ENCODE measurements at places on chromosomes 2 and 18.

DNA sequence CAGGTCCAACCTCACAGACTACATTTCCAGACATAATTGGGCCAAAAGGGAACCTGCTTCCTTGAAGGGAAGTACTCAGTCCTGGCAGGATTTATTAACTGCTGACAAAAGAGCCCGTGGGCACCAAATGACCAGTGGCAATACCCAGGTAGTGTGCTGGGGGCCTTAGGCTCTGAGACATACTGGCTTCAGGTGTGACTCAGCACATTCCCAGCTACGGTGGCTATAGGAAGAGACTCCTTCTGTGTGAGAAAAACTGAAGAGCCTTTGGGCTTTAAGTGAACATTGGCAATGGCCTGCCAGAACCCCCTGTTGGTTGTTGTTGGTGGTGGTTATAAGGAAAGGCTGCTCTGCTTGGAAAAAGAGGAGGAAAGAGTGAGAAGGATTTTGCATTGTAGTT lies 401.8 kb downstream of the KCNJ3 start:
- DNase-seq, result no peak

- no peak for DNase-seq
These were observed 13.6 kb downstream of the B3GNT2 start for GRCh38 chr2:62209427-62209991.

DNA sequence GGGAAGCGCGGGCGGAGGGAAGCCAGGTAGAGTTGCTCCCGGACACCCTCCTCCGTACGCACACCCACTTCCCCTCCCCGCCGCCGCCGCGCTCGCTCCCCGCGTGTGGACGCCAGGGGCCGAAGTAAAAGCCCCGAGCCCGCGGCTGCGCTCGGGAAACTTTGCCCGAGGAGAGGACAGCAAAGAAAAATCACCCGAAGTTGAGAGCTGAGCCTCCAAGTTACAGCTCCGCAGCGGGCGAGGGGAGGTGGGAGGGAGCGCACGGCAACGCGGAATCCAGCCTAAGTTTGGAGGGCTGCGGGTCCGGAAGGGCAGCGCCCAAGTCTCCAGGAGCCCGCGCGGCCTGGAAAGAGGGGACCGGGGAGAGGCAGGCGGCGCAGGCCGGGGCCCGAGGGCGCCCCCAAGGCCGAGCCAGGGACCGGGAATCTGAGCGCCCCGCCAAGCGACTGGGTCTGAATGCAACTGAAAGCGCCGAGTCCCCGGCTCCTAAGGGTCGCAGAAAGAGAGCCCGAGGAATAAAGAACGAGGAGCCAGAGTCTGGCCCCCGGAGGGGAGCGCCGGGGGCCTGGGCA lies 706 bp upstream of the BCL11A start:
- no peak for DNase-seq

GRCh38 chr2:95087379-95087778 lies 34.2 kb downstream of the MRPS5 start:
- no peak for DNase-seq

DNA sequence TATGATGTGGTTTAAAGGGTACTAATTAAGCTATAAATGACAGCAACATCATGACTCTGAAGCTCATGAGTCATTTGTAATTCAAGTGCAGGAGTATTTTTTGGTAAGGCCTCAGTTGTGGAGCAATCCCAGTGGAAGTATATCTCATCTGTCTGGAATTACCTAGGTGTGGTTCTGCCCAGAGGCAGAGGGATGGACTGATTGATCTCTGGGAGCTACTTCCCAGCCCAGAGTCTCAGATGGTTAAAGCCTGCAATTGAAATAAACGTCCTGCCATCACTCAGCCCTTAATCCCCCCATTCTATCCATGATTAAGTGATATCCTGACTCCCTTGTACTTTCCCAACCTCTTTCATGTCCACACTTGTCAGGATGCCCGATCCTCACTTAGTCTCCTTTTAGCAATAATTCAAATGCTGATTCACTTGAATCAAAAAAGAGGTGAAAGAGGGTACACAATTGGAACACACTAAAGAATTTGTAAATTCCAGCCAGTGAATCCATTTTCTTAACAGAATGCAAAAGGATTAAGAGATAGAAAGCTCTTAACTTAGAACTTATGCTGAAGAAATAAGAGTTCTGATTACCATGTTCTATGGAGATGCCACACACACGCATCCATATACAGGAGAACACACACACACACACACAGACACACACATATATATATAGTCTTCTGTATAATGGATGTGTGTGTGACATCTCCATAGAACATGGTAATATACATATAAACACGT lies 664.4 kb downstream of the NYAP2 start:
- no peak for DNase-seq

DNA sequence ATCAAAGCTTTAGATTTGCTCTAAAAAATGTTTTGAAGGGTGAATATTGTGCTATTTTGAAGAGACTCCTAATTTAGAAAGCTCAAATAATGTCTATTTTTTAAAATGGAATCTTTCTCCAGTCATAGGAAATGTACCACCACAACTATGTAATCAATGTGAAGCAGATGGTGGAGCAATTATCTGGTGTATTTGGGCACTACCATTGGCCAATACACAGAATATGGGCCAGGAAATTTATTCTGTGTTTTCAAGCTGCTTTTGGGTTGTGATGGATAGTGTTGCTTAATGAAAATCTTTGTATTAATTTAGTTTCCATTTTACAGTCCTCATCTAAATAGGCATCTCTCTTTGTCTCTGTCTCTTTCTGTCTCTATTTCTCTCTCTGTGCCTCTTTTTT lies 17.1 kb upstream of the VWC2L start:
- DNase-seq, result no peak

DNA sequence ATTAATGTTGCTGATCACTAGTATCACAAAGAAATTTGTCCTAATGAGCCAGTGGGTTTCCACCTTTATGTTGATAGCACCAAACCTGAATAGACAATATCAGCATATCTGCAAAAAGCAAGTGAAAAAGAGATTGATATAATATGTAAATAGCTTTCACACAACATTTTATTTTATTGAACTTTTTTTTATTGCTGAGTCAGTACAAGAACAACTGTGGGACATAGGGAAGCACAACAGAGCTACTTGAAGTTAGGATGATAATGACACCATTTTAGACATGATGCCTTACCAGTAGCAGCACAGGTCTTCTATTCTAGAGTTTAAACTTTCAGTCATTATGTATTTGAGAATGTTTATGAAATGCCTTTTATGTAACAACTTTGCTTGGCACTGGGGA lies 554.1 kb upstream of the SETBP1 start:
- no peak for DNase-seq

DNA sequence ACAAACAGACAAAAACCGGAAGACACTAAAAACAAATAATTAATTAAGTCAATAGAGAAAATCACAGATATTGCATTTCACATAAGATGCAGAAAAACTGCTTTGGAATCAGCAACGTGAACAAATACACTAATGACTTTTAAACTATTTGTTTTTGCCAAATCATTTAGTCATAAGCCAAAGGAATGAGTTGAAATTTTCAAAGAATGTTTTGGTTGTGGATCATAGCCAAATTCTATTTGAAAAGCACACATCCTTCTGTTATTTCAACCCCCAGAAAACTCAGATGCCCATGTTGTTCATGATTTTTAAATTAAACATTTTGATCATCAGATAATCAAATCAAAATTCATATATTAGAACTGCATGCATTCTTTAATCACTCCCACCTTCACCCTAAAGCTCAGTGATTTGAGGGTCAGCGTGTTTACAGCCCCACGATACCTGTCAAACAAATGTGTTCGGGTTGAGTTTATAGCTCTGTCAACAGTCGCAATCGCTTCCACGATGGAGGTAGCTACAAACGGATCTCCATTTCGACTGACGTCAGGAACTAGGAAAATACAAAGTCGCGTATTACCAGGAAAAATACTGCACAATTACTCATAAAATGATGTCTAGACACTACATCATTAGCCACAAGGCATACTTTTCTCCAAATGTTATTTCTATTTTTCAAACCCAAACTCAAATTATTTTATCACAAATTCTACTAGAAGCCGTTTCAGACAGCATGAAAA lies 90.2 kb downstream of the PXDN start:
- no peak for DNase-seq

GRCh38 chr2:168357797-168358472 lies 98.1 kb upstream of the CERS6 start:
- DNase-seq, result no peak

DNA sequence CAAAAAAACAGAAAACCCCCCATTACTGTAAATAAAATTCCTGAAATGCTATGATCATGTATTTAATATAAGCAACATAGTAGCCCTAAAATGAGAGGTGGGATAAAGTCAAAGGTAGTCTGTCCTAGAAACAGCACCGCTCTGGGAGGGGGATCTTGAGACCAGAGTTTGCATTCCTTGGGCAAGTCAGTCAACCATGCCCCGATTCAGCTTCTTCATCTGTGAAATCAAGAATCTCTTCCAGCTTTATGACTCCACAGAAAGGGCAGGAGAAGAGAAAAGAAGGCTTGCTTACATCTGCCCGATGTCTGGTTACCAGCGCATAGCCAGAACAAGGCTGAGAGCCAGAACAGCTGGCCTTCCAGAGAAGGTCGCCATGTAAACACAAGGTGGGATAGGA lies 2.1 kb upstream of the FBLN7 start:
- no peak for DNase-seq

GRCh38 chr2:39506215-39506614 lies 69.1 kb upstream of the MAP4K3 start:
- no peak for DNase-seq

- no peak for DNase-seq
These were observed 90.9 kb downstream of the SP3 start for GRCh38 chr2:173874003-173874893.

DNA sequence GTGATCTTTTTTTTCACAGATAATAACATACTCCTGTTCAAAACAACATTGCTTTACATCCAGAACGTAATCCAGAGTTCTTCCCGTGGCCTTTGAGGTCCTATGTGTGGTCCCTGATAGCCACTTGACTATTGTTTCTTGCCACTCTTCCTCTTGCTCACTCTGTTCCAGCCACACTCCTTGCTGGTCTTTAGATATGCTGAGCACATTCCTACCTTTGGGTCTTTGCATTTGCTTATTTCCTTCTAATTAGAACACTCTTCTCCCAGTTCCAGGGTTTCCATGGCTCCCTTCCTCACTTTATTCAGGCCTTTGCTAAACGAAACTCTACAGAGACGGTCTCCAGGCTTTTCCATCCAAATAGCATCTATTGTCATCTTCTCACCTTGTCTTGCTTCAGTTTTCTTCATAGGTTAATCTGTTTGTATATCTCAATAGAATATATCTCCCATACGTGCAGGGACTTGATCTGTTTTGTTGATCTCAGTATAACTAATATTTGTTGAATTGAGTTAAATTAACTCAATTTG lies 59.9 kb downstream of the ACSL3 start:
- DNase-seq, result no peak

DNA sequence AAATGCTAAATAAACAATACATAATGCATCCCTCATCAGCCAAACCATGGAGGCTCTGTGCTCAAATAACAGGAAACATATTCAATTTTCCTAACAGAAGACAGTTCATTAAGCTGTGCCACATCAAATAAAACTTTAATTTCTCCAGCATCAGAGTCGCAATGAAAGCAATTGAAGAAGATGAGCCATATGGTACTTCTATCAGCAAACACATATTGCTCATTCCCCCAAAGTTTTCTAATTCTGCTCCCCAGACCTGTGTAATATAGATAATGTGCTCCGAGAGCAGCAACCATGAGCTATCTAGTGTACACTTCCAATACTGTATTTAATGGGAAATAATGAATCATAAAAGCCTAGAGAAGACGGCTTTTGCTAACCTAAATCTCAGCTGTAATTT lies 263.2 kb downstream of the MEIS1 start:
- no peak for DNase-seq

DNA sequence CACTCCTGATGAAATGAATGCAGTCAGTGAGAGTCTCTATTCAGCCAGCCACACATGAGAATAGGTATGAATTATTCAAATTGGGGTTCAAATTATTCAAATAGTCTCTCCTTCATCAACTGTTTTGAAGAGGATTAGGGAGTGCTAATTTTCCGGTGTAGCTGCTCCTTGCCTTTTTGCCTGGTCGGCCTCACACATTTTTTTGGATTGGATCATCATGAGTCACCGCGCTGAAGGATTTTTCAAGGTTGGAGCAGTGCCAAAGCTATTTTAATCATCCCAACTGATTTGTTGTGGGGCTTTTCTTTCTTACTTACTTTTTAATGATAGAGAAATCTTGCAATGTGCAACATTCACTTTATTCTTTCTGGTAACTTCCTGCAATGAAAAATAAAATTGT lies 2.4 kb upstream of the DTNA start:
- DNase-seq, result no peak

GRCh38 chr18:23693846-23694245 lies 4.6 kb downstream of the LAMA3 start:
- DNase-seq, result no peak

GRCh38 chr2:16138811-16139662 lies 198.7 kb downstream of the MYCN start:
- DNase-seq, result no peak

DNA sequence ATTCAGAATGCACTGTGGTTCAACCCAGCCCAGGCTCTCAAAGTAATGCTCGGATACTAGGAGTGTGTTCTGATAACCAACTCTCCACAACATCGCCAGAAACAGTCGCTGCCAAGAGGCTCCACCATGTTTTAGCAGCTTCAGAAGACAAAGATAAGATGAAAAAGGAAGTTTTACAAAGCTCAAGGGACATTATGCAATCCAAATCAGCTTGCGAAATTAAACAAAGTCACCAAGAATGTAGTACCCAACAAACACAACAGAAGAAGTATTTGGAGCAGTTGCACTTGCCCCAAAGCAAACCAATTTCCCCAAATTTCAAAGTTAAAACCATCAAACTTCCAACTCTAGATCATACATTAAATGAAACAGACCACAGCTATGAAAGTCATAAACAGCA lies 360.9 kb downstream of the XIRP2 start:
- DNase-seq, result no peak

- no peak for DNase-seq
These were observed 1751.3 kb upstream of the LRRTM1 start for GRCh38 chr2:82055846-82056245.

- no peak for DNase-seq
These were observed 227.1 kb upstream of the LYPD1 start for GRCh38 chr2:132897111-132897510.

GRCh38 chr18:42011053-42011452 lies 56.0 kb downstream of the PIK3C3 start:
- no peak for DNase-seq

DNA sequence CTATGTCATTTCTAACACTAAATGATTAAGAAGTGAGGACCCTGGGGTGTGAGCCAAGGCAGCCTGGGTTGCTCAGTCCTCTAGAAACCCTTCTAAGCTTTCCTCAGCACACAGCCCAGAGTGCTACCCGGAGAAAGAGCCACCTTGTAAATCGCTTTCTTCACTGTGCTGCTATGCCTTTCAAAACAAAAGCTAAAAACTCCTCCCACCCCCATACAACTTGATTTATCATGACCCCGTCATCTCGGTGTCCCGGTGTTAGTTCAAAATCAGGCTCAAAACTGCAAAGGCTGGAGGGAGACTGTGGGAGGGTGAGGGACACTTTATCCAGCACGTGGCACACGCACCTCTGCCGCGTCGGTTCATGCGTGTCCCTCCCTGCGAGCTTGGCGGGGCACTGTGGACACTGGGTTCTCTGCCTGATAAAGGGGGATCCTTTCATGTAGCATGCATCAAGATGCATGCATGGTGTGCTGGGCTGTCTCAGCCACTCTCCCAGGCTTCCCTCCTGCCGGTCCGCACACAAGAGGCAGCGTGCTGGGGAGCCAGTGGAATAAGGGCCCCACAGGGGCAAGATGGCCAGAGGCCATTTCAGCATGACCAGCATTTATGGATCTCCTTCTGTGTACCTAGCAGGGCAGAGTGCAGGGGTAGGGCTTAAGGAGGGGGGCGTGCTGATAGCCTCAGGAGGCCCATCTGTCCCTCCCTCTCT lies 170.4 kb downstream of the SMAD7 start:
- no peak for DNase-seq

Measured in stimulated activated CD8-positive, alpha-beta memory T cell treated with anti-CD3 and anti-CD28 coated beads, Interleukin-2, amount 100 ng/mL, for 48 hours (primary cell).